ENCODE measurements at places on chromosomes 4 and X.

DNA sequence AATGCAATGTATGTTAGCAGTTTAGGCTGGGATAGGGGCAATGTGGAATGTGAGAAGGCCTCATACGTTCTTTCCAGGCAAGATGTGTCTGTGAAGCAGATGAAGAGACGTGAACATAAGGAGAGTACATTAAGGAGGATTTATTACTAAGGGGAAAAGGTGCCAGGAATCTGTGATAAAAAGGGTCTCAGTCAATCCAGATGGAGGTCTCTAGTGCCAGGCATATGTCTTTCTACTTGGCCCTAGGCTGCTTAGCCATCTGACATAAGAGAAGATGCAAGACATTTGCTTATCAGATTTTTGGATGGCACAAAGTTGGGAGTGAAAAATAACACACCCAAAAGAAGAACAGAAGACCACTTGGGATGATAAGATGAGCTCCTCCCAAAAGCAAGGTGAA lies 93.0 kb upstream of the PRKG2 start:
- no peak for DNase-seq

GRCh38 chrX:21632027-21632426 lies 26.1 kb downstream of the KLHL34 start:
- no peak for DNase-seq

GRCh38 chr4:37685161-37685822 lies 884 bp downstream of the RELL1 start:
- DNase-seq = no peak

- DNase-seq = no peak
These were observed 99.6 kb downstream of the IQCM start for GRCh38 chr4:149715822-149716585.

DNA sequence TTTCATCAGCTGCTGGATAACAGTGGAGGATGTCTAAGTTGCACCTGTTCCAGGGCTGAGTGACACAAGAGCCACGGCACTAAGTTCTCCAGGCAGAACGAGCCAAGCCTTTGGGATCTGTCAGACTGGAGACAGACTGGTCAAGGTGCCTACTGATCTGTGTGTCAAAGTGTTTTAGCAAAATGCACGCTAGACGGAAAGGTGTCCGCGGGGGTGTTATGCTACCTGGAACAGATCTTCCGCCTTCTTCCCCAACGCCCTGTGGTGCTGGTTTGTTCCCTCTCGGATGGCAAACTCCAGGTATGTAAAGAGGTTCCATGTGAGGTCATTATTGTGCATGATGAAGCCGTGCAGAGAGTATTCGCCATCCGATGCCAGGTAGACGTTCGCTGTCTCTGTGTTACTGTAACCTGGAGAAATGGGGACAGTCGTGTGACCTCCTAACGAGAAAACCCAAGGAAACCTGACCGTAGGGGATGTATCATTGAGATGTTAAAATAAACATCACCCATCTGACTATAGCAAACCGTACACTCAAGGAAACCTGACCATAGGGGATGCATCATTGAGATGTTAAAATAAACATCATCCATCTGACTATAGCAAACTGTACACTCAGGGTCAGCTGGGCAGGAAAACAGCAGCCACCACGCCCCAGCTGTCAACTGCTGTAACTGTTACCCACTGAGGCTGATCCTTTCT lies 29.7 kb upstream of the SLC25A6 start:
- DNase-seq = peak; percentile 43

DNA sequence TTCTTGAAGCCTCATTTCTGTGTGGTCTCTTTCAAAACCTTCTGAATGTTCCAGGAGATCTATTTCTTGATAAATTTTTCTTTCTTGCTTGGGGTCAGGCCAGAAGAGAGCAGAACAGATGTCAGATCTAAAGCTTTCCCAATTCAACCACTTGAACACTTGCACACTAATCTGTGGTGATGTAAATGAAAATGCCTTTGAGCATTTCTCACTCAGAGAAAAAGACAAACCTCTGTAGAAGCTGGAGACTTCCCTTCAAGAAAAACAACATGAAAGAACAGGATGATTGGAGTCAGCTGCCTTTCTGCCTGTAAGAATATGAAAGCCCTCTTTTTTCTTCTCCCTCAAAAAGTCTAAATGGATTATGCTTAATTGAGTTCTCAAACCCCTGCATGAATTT lies 11.2 kb downstream of the IGFBP7 start:
- no peak for DNase-seq

- no peak for DNase-seq
These were observed 930.1 kb downstream of the ADGRL3 start for GRCh38 chr4:62130230-62130629.

- DNase-seq = no peak
These were observed 137.6 kb downstream of the EGF start for GRCh38 chr4:110049951-110050925.

All from sciatic nerve (tissue), 2 donors.